Activated CD8-positive, alpha-beta memory T cell treated with anti-CD3 and anti-CD28 coated beads for 1 hour (primary cell): ENCODE measurements at places on chromosomes 13 and 19.

DNA sequence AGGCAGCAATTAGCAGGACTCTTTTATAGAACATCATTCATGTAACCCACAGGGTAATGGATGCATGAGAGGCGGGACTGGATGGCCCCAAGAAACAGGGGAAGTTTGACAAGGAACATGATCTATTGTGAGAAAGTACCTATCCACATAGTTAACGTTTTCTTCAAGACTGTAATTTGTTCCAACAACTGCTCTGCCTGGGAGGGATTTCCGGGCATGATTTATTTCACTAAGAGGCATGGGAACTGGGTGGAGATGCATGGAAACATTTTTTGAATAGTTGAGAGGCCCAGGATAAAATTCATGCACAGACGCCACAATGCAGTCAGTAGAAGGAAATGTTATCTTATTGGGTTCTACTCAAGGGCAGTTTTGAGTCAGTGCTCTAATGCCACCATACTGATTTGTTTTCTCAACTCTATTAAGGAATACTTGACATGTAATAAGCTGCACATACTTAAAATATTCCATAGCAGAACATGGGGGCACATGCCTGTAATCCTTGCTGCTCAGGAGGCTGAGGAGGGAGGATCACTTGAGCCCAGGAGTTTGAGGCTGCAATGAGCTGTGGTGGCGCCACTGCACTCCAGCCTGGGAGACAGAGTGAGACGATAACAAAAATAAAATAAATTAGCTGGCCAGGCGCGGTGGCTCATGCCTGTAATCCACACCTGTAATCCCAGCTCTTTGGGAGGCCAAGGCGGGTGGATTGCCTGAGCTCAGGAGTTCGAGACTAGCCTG is 9.9 kb upstream of the ATG4D start:
- DNase-seq, result no peak

- DNase-seq, result no peak
Measured at GRCh38 chr13:28819046-28819730, 951 bp upstream of the MTUS2 start.

GRCh38 chr13:60111691-60112090 is 52.0 kb downstream of the DIAPH3 start:
- DNase-seq, result no peak

- no peak for DNase-seq
Measured at GRCh38 chr13:25172303-25172630, 179 bp upstream of the AMER2 start.

DNA sequence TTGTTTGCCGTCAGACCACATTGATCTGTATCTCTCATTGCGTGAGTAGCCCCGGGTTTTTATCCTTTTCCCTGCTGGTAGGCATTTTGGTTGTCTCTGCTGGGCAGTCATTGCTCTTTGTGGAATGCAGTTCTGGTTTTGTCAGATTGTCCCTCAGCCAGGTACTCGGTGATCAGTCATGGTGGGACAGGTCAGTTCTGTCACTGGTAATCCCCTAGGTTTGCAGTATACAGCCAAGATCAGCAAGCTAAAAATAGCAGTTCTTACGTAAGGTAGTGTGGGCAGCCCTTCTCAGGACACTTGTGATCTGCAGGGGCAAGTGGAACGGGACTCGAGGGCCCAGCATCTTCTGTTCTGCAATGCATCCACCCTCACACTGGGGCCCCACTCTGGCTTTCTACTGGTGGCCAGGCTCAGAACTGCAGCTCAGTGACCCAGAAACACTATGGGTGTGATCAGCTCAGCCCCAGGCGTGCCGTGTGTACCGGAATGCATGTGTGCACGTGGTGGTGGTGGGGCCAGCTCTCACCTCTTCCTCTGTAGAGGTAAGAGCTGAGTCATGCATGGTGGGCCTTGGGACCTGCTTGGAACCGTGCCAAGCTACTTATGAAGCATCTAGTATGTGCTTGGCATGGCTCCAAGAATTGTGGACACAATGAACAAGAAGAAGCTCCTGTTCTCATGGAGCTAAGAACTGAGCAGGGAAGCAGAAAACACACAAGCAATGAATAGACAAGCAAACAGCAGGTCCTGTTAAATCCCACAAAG is 6.3 kb downstream of the PLEKHF1 start:
- peak; percentile 78 for DNase-seq

GRCh38 chr19:748274-748598 is 2.7 kb upstream of the MISP start:
- DNase-seq, result no peak

DNA sequence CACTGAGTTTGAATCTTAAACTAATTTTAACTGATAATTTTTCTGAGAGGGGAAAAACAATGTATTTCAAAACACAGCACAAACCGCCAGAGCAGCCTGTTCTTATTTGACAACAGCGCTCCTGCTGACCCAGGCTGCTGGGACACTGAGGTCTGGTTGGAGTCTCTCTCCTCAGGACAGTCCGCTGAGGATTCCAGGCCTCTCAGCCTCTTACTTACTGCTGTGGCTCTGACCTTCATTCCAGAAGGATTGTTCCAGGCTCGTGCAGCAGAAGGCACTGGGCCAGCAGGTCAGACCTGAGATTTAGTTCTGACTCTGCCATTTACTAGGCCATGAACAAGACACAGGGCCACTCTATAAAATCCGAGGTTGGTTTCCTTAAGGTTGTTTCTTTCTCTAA is 393.6 kb downstream of the TDRD3 start:
- DNase-seq, result no peak

GRCh38 chr13:33213797-33214196 is 71.8 kb downstream of the STARD13 start:
- DNase-seq, result no peak

DNA sequence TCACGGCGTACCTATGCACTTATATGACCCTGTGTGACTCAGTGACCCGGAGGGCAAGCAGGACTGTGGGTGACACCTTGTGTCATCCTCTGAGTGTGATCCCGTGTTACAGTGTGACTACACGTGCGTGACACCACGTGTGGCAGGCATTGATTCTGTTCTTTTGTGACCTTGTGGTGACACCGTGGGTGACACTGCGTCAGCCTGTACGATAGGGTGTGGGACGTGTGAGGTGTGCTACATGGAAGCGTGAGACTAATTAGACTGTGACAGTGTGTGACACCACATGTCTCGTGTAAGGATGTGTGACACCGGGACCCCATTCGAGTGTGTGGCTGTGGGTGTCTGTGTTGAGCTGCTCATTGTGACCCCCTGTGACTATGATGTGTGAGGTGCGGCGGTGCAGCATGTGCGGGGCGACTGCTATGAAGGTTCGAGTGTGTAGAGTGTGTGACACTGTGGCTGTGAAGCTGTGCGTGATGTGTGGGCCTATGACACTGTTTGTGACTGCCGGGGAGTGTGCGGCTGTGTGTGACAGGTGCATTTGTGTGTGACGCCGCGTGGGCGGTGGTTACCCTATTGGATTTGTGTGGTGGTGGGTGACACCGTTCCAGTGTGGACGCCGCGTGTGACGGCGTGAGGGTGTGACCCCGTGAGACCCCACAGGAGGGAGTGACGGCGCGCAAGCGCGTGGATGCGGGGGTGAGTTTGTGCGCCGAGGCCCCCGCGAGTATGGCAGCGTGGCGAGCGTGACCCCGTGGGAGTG is 399 bp upstream of the SPTBN4 start:
- DNase-seq, result peak; percentile 42

- no peak for DNase-seq
Measured at GRCh38 chr19:5893907-5894703, 9.5 kb downstream of the NDUFA11 start.

DNA sequence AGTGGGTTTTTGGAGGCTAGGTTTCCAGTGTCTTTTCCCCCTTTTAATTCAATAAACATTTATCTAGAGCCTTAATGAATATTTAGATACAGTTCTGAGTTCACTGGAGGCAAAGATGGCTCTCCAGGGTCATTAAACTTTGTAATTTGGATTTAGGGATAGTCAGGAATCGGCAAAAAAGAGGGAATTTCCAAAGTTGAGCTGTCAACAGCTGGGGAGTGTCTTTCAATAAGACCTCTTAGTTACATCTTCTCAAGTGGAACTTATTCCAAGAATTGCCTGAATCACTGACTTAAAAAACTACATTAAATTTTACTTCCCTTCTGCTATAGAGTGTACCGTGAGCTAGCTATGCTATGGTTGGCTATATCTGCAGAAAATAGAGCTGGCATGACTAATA is 2.0 kb downstream of the LRCH1 start:
- no peak for DNase-seq

GRCh38 chr13:46168783-46169182 is 13.2 kb downstream of the LCP1 start:
- no peak for DNase-seq

DNA sequence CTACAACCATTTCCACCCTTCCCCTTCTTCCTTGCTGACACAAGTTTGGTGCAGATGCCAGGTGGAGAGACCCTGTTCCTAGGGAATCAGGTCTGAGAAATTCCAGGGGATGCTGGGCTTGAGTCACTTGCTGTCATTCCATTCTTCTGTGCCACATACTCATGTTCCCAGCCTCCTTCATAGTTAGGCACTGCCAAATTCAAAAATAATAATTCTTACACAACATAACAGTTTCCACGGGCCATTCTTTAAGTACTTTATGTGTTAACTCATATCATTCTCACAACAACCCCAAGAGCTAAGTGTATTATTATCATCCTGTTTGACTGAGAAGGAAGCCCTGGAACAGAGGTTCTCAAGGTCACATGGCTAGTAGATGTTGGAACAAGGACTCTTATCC is 27.1 kb upstream of the POMP start:
- no peak for DNase-seq

GRCh38 chr13:66586489-66586888 is 643.6 kb downstream of the PCDH9 start:
- DNase-seq, result no peak
